ENCODE measurements at places on chromosomes 13 and 19.

GRCh38 chr13:50580684-50581305 is 262.7 kb downstream of the DLEU7 start:
- peak; percentile 35 for DNase-seq

GRCh38 chr13:79349011-79349410 is 57.0 kb downstream of the RBM26 start:
- no peak for DNase-seq

DNA sequence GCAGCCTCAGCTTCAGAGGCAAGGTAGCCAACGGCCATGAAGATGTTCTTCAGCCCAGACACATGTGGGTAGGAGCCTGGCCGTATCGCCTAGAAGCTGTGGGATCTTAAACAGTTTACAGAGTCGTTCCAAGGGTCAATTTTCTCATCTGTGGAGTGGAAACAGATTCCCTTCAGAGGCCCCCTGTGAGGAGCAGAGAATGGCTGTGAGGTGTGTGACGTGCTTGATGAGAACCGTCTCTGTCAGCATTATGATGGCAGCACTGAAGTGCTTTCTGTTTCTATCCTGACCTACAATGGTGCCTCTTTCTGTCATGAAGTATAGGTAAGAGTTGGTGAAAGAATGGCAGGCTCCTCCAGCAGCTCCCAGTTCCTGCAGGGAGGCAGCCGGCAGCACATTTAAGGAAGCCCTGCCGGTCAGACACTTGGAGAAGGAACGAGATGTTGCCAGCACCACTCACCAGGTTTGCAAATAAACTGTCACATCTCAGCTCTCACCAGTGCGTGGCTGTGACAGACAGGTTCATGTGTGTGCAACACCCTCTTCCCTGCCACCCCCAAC is 277.3 kb downstream of the FOXO1 start:
- no peak for DNase-seq

DNA sequence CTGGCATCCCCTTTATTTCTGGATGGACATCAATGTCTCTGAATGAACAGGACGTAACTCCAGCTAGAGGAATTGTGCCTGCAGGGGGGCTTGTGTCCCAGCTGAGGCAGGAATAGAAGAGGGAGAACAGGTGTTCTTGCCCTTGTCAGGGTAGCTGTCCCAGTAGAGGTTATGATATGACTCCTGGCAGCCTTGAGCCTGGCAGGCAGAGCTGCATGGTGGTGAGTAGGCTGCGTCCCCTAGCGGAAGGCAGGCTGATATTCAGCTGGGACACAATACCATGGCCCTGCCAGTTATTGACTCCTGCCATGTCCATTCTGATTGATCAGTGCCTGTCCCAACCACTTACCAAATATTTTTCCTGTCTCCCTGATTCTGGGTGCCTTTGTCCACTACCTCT is 197.2 kb downstream of the RAP2A start:
- no peak for DNase-seq

GRCh38 chr19:879711-880438 is 13.1 kb downstream of the MED16 start:
- no peak for DNase-seq

DNA sequence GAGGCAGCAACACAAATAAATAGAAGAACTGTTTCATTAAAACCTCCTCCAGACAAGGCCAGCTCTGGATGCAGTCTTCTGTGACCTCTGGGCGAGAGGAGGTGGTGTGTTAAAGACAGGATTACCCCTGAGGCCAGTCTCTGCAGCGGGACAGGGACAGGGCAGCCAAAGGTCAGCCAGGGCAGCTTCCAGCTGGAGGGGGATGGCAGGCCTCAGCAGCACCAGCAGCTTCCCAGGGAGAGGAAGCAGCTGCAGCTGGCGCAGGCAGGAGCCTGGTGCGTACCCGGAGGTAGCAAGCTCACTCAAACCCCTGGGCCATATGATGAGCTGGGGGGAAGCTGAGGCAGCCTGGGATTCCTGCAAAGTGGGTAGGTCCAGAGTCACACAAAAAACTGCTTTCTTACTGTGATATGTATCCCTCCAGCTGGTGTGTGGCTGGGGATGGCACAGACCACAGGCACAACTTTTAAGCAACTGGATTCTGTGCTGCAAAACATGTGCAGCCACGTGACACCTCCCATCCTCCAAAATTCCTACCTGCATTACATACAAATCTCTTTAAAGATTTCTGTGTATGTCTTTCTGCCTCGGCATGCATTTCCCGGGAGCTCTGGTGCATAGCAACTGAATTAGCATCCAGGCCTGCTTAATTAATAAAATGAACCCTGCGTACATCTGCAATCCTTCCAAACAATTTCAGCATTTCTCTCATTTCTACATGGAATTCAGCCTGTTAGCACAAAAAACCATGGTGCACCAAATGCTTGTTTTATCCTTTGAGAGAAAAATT is 238.3 kb upstream of the MAB21L1 start:
- no peak for DNase-seq

DNA sequence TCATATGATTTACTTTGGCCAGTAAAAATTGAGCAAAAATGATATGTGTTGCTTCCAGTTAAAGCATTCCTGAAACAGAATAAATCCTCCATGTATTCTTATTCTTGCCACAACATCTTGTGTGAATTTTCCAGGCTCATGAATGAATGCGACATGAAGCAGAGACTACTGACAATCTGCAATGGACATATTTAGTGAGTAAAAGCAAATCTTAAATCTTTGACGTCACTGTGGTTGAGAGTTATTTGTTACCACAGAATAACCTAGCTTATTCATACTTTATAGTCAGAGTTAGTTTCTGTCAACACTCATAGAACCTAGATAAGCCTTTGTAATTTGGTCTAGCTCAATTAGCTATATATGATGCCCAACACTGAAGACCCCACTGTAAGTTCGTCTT is 1443.1 kb downstream of the PCDH9 start:
- no peak for DNase-seq

- peak; percentile 79 for DNase-seq
Observed at GRCh38 chr19:38506723-38507550, 73.4 kb downstream of the RYR1 start.

DNA sequence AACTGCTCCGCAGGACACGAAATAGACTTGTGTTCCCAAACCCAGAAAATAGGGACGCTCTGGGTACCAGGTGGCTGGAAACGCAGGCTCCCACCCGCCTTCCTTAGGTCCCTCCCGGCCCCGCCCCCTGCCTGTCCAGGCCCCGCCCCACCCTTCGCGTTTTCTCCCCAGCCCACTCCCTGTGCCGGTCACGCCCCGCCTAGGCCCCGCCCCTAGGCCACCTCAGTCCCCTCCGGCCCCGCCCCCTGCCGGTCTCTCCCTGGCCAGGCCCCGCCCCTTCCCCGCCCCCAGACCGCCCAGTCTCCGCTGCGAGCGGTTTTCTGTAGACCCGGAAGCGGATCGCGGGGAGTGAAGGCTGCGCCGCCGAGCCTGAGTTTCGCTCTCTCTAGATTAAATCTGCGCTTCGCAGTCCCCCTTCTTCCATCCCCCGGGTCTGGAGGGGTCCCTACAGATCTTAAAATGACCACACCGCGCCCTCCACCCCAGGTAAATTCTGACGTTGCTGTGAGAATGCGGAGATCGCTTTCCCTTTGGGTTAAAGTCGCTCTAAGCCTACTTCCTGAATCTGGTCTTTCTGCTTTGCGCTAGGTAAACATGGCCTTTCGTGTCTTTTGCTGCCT is 3.7 kb upstream of the ZNF665 start:
- peak; percentile 100 for DNase-seq

DNA sequence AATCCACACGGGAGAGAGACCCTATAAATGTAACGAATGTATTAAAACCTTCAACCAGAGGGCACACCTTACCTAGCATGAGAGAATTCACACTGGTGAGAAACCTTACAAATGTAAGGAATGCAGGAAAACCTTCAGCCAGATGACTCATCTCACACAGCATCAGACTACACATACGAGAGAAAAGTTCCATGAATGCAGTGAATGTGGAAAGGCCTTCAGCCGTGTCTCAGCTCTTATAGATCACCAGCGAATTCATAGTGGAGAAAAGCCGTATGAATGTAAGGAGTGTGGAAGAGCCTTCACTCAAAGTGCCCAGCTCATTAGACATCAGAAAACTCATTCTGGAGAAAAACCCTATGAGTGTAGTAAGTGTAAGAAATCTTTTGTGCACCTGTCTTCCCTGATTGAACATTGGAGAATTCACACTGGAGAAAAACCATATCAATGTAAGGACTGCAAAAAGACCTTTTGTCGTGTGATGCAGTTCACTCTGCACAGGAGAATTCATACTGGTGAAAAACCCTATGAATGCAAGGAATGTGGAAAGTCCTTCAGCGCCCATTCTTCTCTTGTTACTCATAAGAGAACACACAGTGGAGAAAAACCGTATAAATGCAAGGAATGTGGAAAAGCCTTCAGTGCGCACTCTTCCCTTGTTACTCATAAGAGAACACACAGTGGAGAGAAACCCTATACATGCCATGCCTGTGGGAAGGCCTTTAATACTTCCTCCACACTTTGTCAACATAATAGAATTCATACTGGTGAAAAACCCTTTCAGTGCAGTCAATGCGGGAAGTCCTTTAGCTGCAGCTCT is 16.0 kb downstream of the ZNF582 start:
- DNase-seq: no peak

- DNase-seq: no peak
Observed at GRCh38 chr19:40304306-40304705, 19.2 kb upstream of the AKT2 start.

- DNase-seq: no peak
Observed at GRCh38 chr13:19795956-19796355, 13.2 kb upstream of the PSPC1 start.

GRCh38 chr19:18167975-18168645 is 5.5 kb upstream of the IFI30 start:
- peak; percentile 86 for DNase-seq

GRCh38 chr19:19213426-19214158 is 1.8 kb downstream of the NCAN start:
- no peak for DNase-seq

- DNase-seq: peak; percentile 74
Observed at GRCh38 chr13:33204130-33204927, 81.2 kb downstream of the STARD13 start.

DNA sequence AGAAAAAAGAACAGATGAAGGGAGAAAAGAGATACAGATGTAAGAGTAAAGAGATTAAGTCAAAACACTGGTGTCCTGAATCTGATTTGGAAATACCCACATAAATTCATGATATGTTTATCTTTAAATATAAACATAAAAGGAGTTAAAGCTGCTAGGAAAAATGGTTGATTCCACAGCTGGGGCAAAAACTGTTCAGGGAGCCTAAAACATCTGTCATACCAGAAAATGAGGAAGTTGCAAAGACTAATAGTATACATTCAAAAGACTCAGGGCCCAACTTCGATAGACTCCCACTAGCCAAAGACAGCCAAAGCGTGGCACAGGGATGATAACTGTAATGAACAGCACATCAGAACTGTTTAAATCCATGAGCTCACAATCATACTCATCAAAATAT is 62.0 kb downstream of the ABCC4 start:
- no peak for DNase-seq

DNA sequence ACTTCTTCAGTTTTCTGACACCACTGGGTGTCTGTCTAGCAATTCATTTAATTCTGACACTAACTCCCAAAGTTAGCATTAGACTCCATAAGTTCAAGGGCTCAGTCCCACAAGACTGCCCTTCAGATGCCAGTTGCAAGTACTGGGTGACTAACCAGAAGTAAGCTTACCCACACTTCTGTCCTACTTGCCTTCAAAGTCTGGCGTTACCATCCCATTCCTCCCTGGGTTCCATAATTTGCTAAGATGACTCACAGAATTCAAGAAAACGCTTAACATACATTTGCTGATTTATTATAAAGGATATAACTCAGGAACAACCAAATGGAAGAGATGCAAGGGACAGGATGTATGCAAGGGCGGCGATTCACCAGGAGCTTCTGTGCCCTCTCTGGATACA is 45.5 kb upstream of the NPAS1 start:
- DNase-seq: no peak

- peak; percentile 9 for DNase-seq
Observed at GRCh38 chr13:97468331-97468730, 34.4 kb downstream of the RAP2A start.

DNA sequence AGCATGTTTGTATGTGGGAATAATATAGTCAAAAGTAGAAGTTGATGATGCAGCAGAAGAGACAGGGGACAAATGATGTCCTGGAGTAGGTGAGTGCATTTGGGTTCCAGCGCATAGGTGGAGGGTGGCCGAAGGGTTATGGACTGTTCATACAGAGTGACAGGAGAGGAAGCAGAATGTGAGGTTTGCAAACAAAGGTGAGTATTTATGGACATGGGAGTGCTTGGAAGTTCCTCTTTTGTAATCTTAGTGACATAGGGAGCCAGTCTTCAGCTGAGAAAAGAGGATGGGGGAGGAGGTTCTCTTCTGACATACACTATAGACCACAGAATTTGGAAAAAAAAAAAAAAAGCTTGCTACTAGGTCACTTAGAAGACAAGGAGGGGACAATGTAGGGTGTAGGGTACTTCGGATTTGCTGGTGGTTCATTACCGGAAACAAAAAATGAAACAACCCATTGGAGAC is 331.6 kb downstream of the DLEU7 start:
- DNase-seq: no peak

DNA sequence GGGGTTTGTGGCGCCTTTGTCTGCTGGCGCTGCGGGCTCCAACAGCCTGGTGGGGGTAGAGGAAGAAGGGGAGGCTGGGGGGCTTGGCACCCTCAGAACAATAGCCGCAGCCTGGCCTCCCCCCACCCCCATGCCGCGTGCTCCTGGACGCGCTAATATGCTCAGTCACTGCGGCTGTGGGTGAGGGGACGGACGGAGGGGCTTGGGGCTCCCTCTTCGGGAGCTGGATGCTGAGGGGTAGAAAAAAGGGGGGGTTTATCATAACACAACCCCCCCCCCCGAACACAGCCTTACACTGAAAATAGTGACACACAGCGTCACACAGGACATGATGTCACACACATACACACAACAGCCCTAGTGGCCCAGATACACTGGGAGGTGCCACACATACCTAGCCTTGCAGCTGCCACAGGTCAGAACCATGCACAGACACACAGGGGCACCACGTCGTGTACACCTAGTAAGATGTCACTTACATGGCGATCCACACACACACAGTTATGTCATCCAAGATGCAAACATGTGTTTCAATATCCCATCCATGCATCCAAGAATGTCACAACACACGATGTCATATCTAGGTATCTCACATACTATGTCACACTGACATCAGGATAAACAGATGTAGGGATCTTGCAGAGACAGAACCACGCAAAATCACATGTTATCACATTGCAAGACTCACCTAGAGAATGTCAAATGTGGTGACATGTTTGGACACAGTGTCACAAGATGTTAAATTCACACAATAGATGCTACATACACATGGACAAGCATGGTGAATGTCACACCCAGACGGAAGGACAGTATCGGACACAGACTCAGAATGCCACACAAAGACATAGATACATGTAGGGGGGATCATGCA is 806 bp downstream of the MAST1 start:
- DNase-seq: peak; percentile 1

Measured in GM03348 (cell line).